ENCODE measurements at places on chromosomes 1 and 21.

DNA sequence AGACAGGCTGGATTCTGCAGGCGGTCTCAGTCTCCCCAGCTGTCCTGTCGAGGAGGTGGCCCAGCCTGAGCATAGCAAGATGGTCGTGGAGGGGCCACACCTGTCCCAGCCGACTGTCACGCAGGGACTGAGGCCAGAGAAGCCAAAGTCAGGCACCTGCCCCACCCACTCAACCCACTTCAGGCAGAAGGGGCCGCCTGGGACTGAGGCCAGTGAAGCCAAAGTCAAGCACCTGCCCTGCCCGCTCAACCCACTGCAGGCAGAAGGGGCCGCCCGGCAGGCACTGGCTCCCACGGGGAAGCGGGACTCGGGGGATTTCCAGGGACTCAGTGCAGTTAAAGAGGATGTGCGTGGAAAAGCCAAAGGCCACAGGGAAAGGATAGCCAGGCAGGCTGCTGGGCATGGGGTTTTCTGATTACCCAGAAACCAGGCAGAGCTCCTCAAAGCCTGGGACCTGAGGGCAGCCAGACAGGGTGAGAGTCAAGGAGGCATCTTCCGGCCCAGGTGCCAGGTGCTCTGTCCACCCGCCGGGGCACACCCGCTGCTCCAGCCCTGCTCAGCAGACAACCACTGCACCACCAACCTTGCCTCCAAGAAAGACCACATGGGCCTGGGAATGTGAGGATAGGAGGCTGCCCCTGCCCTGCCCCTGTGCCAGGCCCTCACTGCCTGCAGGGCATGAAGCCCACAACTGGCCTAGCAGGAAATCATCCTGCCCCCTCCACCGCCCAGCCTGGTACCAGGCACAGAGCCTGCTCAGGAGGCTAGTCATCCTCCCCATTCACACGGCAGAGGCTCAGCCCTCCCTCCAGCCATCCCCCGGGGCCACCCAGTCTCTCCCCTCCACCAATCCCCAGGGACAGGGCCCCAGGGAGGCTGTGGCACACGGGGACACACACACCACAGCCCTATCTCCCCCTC lies 41.0 kb downstream of the MEGF6 start:
- DNase-seq, result no peak

- DNase-seq, result no peak
Measured at GRCh38 chr1:220157738-220158137, 63.8 kb downstream of the IARS2 start.

GRCh38 chr1:25922971-25923552 lies 16.8 kb upstream of the STMN1 start:
- DNase-seq, result peak; percentile 54

DNA sequence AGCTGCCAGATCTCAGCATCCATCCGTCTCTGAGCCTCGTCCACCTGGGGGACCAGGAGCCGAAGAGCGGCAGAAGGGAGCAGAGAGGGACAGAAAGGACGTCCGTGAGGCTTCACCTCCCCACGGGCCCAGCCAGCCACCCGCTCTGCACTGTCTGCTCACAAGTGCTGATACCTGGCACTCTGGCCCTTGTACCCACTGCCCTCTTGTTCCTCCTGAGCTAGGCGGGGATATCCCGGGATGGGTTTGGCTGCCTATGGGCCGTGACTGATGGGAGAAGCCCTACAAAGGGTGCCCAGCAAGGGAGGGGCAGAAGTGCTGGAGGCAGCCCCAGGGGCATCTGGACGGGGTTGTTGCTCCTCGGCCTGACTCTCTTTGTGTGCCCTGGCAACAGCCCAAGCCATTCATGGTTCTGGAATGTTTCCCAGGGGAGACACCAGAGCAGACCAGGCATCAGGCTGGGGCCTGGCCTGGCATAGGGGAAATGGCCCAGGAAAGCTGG lies 57.6 kb downstream of the LDLRAD2 start:
- peak; percentile 70 for DNase-seq

DNA sequence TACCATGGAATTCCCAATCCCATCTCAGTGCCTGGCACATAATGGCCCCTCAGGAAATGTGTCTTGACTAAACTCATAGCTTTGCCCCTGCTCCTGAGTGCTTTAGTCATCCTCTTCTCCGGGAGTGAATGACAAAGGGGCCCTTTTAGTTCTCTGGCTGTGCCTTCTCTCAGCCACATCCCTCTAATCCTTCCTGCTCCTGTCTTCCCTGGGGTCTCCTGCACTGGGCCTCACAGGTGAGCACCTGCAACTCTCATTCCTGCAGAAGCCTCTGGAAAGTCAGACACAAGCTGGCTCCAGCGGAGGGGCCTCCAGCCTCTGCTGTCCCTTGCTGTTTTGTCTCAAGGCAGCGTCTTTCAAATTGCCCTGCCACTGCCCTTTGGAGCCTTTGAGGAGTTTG lies 14.0 kb upstream of the ETV3L start:
- DNase-seq, result no peak

GRCh38 chr1:214494706-214495105 lies 56.7 kb downstream of the PTPN14 start:
- DNase-seq, result no peak

GRCh38 chr1:59592924-59593323 lies 221.8 kb upstream of the HOOK1 start:
- DNase-seq, result no peak

DNA sequence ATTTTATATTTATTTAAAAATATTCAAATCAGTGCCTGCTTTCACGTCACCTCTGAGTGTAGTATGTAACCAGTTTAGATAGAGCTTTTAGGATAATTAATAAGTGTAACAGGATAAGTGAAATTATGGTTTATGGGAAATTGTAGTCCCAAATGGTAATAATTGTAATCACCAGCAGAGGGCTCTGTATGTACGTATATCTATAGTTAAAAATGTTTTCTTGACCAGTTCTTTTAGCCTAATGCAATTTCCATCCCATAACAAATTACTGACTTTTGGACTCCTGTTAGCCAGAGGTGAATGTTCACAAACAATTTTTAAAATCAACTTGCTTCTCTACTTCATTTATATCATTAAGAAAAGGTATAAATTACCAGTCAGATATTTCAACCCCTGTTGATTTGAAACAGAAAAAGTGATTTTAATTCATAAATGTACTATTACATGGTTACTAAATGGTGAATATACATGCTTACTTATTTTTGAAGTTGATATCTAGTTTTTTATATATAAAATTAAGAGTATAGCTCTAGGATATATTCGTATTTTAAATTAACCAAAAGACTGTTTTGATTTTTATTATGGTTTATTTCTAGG lies 25.3 kb downstream of the SLC30A7 start:
- DNase-seq, result peak; percentile 63

GRCh38 chr1:111570781-111571181 lies 48.8 kb upstream of the RAP1A start:
- no peak for DNase-seq

GRCh38 chr1:83641796-83642443 lies 357.0 kb downstream of the TTLL7 start:
- DNase-seq, result peak; percentile 13

GRCh38 chr1:175829845-175830244 lies 86.5 kb upstream of the TNR start:
- DNase-seq, result no peak

- no peak for DNase-seq
Measured at GRCh38 chr1:41775956-41776585, 142.7 kb downstream of the HIVEP3 start.
